ENCODE measurements at places on chromosomes 7 and 10.

DNA sequence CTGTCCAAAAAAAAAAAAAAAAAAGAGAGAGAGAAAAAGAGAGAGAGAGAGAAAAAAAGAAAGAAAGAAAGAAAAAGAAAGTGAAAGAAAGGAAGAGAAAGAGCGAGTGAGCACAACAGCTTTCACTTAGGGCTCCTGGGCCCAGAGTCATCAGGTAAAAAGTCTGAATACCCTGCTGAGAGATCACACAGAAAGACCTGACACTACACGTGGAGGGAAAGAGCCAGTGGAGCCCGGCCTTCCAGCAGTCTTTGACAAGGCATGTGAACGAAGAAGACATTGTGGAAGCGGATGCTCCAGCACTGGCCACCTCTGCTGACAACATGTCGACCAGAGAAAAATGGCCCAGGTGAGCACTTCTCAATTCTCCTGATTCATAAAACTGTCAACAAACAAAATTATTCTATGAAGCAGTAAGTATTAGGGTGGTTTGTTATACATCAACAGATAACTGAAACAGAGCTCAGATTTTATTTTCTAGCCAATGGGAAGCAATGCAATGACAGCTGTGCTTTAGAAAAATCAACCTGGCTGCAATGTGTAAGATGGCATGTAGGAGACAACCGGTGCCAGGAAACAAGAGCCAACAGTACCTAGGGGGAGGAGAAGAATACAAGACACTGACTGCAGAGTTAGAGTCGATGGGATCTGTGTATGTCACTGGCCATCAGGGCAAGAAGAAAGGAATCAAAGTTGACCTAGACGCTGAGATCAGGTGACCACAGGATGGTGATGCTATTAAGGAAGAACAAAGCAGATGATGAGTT lies 4.4 kb downstream of the RNF216 start:
- DNase-seq, result no peak

- no peak for DNase-seq
Measured at GRCh38 chr7:105337529-105337928, 51.2 kb downstream of the SRPK2 start.

DNA sequence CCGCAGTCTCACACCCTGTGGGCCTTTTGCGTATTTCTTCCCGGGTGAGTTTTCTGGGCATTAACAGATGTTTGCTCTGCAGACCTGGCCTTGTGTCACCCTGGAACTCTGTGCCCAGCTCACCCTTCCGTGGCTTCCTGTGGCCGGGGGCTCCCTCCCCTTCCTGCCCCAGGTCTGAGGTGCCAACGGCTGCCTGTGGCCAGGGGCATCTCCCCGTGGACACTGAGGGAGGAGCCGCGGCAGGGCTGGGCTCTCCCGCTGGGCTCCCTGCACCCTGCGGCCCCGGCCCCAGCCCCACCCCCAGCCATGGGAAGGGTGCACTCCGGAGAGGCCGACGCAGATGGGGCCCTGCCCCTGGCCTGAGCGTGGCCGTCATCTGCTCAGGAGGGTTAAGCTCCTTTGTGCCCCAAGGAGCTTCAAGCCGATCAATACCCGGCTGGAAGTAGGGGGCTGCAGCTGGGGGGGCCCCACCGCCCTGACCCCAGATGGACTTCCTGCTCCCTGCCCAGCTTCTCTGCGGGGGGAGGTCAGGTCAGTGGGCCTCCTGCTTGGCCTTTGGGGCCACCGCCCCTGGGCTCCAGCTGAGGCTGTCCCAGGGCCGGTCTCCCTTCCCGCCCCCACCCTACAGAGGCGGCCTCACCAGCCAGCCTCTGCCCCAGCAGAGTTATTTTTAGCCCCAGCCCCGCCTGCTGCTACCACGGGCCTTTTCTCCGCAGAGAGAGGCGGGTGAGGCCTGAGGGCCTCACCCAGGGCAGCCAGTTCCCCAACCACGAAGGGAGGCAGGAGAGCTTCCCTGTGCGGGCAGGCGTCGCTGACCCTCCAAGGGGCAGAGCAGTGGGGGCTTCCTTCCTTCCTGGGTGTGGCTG lies 24.2 kb downstream of the PWWP2B start:
- peak; percentile 51 for DNase-seq

GRCh38 chr7:139482662-139483466 lies 609 bp downstream of the KLRG2 start:
- no peak for DNase-seq

DNA sequence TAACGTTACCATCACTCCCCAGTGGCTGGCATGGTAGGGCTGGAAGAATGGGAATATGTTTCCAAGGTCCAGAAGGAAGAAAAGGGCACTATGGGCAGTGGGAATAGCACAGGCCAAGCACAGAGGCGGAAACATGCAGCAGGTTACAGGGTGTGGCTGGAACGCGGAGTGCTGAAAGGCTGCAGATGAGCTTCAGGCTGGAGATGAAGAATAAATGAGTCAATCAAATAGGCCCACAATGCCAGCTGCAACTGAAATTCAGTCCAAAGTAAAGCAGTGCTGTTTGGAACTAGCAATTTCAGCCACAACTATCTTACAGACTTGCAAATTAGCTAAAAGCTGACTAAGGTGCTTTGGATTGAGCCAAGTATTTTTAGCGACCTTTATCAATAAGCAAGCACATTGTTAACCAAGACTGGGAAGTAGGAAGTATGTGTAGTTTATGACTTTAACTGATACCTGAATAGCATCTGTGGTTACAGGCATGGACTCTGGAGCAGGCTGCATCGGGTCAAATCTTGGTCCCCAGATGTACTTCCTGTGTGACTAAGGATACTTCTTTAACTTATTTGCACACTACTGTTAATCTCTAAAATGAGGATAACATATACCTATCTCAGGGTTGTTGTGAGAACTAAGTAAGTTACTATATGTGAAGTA lies 77.5 kb upstream of the CTTNBP2 start:
- DNase-seq, result no peak
